ENCODE measurements at places on chromosomes 7 and 10.

DNA sequence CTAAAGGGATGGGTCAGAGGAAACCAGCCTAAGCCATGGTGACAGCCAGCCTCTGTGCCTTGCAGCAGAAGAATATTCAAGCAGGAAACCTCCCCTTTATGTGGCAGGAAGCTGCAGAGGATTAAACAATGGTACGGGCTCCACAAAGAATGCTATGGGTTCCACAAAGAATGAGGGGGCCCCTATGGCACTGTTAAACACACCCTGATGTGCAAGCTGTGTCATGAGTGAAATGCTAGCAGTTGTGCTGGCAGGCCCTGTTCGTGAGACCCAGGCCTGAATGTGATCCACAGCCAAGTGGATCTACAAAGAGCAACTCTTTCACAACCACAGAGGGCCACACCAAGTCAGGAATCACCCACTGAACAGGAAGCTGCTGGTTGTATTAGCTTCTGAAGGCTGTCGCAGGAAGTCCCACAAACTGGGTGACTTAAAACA lies 68.9 kb downstream of the MYOF start:
- DNase-seq: no peak

DNA sequence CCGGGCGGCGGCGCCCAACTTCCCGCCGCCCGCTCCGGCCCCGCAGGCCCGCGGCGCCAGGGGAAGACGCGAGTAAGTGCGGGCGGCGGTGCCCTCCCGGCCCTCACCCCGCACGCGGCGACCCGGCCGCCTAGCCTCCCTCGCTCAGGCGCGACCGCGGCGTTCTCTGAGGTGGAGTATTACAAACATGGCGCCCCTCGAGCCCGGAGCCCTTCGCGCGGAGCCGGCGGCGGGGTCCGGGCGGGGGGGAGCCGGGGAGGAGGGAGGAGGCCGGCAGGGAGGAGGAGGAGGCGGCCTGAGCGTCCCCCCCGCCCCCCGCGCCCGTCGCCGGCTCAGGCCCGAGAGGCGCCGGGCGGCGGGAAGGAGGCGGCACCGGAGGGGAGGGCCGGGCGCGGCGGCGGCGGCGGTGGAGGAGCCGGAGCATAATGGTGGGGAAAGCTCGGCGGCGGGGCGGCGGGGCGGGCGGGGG lies at the start of gene ZMYND11:
Gene ZMYND11, plus strand, starts transcription at position 324 of the 469 bp plus-strand sequence. CDS start 44,558 bp downstream, outside the sequence.
- peak; percentile 64 for DNase-seq

DNA sequence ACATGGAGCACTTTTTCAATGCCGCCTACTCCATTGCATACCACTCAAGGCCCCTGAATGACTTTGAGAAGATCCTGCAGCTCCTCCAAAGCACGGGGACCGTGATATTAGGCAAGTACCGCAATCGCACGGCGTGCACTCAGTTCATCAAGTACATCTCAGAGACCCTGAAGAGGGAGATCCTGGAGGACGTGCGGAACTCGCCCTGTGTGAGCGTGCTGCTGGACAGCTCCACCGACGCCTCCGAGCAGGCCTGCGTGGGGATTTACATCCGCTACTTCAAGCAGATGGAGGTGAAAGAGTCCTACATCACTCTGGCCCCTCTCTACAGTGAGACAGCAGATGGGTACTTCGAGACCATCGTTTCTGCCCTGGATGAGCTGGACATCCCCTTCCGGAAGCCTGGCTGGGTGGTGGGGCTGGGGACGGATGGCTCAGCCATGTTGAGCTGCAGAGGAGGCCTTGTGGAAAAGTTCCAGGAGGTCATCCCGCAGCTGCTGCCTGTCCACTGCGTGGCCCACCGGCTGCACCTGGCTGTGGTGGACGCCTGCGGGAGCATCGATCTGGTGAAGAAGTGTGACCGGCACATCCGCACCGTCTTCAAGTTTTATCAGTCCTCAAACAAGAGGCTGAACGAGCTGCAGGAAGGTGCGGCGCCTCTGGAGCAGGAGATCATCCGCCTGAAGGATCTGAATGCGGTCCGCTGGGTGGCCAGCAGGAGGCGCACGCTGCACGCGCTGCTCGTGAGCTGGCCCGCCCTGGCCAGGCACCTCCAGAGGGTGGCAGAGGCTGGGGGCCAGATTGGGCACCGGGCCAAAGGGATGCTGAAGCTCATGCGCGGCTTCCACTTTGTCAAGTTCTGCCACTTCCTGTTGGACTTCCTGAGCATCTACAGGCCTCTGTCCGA lies 12.7 kb upstream of the ATP6V0E2 start:
- peak; percentile 85 for DNase-seq

DNA sequence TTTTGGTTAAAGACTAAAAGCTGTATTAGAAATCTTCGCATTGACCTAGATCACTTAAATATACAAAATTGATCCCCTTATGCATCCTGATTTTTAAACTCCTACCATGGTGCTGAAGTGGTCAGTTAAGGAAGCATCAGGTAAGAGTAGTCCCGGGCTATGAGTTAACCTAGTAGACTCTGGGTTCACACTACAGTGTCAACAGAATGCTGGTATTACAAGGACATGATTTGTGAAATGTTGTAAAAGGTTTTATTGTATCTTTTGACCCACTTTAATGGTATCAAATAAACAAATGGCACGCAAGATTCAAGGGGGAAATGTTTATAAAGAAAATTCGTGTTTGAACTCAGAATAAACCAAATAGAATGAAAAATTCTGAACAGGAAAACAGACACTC lies 36.8 kb downstream of the RTKN2 start:
- no peak for DNase-seq

- no peak for DNase-seq
Measured at GRCh38 chr7:84469034-84469433, 274.4 kb upstream of the SEMA3A start.

DNA sequence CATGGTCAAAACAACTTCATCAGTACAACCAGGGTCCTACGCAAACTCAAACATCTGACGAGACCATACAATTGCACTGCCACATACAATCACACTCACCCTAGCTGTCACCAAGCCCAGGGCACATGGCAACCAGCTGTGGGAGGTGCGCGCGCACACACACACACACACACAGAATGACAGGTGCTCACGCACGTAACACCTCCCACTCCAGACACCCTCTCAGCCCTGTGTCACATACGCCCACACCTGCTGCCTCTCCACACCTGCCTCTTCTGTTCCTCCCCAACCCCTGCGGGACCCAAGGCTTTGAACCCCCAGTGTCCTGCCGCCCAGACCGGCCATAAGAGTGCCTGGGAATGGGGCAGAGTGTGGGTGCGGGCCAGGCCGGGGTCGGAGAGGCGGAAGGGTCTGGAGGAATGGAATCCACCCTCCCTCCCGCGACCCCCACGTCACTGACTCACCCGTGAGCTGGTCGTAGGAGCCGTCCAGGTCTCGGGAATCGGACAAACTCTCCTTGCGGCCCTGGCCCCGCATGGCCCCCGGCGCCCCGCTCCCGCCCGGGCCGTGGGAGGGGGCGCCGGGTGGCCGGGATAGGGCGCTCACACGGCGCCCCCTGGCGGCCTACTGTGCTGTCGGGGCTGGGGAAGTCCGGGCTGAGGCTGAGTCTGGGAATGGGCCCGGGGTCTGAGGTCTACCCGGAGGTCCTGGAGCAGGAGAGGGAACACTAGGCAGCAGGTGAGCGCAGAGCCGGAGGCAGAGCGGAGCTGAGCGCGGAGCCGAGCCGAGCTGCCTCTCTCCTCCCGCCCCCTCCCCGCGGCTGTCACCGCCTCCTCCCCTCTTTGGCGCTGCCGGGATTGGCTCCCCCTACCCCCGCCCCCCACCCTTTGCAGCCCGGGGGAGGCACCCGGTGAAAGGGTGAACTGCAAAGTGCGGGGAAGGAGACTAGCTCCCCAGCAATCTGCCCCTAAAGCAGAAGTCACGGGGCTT lies at the start of gene KCNIP2:
Gene KCNIP2, minus strand, starts transcription at position 769 of the 990 bp plus-strand sequence. Its CDS starts 232 bp downstream, at position 537.
- peak; percentile 92 for DNase-seq

DNA sequence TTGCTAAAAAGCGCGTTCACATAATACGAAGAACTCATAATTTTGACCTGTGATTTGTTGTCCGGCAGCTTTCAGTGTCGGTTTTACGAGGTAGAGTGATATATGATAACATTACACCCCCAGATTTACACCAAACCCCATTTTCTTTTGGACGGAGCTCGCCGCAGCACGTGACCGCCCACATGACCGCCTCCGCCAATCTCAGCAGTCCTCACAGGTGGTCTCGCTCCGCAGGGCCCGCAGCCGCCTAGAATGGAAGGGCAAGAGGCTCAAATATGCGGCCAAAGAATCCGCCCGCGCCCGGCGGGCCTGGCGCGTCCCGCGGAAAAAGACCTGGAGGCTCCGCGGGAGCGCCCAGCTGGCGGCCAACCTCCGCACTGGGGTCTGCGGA lies at the start of gene HOXA7:
Gene HOXA7, minus strand, starts transcription at position 168 of the 391 bp plus-strand sequence. Its CDS starts 130 bp downstream, at position 38.
- DNase-seq: peak; percentile 84

GRCh38 chr7:148286150-148286549 lies 304.4 kb upstream of the C7orf33 start:
- DNase-seq: peak; percentile 69

- DNase-seq: no peak
Measured at GRCh38 chr10:6518791-6519429, 61.2 kb downstream of the PRKCQ start.

DNA sequence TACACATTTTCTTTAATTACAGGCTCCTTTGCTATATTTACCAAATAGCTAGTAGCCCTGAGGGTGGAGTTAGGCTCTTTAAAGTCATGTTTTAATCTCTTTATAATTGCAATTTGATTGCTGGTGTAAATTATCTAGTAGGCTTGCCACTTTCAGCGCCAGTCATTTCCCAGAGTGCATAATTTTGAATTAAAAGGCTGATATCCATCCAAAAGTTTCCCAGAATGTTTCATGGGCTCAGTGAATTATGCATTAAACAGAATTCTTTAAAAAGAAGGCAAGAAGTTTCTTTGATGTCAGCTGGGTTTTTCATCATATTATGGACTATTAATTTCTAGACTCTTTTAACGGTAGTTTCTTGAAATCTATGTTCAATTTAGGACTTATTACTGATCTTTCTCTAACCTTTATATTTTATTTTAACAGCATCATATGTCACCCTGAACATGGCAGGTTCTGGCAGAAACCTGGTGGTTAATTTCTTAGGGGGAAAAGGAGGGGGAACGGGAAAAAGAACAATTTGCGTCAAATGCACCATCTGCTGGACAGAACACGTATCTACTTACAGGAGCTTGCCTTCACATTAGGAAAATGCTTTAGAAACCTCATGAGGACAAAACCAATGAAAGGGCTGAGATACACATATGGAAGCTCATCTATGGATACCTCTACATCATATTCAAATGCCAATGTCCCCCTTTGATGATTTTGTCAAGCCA lies 171.1 kb downstream of the GRM3 start:
- DNase-seq: peak; percentile 80

DNA sequence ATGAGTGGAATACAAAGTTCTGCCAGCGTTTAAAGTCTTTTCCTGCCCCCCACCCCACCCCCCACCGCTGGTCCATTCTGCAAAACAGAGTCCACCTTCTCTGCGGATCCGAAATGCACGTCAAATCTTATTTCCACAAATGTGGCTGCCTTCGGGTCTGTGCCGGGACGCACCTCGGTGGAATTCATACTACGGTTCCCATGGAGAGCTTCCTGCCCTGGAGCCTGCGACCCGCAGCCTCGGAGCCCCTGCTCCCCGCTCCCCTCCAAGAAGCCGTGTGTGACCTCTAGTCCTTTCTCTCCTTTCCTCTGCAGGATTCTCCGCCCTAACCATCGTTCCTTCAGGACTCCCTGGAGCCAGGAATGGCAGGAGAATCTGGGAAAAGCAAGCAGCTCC lies 12.5 kb upstream of the CALML5 start:
- no peak for DNase-seq

DNA sequence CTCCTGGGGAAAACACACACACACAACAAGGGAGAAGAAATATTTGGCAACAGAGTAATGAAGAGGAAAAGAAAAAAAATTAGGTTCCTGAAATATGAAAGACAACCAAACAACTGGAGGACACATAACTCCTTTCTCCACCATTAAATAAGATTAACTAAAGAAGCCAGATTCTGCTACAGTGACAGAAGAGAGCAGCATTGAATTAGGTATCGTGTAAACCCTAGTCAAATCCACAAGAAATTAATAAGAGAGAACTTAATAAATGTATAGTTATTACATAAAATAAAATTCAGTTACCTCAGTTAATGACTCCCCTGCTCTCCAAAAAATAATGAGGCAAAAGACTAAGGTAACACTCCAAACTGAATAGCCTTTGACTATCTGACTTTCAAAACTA lies 306.7 kb downstream of the CRPPA start:
- DNase-seq: peak; percentile 21

DNA sequence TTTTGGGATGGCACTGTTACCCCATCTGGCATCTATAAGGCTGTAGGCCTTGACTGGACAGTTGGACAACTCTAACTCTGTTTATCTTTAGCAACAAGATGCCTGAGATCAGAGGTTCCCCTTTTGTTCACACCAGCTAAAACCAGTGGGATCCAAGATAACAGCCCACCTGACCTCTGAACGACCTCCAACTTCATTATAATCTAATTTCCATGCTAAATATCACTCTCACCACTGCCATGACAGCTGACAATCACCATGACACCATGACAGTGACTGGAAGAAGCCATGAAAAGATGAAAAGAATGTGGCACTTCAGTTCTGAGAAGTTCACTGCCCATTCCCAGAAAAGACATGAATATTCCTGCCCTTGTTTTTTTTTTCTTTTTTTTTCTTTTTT lies 281.4 kb upstream of the TAC1 start:
- no peak for DNase-seq

- DNase-seq: no peak
Measured at GRCh38 chr7:68958571-68958970, 639.7 kb upstream of the AUTS2 start.

- no peak for DNase-seq
Measured at GRCh38 chr10:96703358-96703757, 17.0 kb downstream of the PIK3AP1 start.

GRCh38 chr10:16509996-16510395 lies 11.7 kb downstream of the C1QL3 start:
- no peak for DNase-seq

GRCh38 chr10:116567335-116567734 lies 21.6 kb downstream of the PNLIP start:
- no peak for DNase-seq

- no peak for DNase-seq
Measured at GRCh38 chr7:64892666-64893309, 10.3 kb upstream of the ZNF273 start.

GRCh38 chr10:62049624-62050345 lies 148.3 kb downstream of the ARID5B start:
- DNase-seq: no peak
